ENCODE measurements at places on chromosomes 6 and 20.

GRCh38 chr6:27867945-27868300, 44.3 kb downstream of the OR2B2 start:
- no peak for DNase-seq

DNA sequence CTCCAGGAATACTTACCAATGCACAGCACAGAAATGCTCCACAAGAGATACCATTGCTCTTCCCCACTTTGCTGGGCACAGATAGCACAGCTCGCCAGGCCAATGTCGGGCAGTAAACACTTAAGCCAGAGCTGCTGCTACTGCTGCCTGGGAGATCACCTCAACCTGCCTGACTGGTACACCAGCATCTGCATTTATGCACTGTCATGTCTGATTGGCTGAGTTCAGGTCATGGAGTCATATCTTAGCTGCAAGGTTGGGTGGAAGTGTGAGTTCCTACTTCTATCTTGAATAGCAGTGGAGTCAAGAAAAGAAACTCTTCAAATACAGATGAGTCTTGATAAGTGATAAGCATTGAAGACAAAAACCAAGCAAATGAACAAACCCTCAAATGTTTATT, 10.9 kb upstream of the ADGRF4 start:
- DNase-seq: no peak

DNA sequence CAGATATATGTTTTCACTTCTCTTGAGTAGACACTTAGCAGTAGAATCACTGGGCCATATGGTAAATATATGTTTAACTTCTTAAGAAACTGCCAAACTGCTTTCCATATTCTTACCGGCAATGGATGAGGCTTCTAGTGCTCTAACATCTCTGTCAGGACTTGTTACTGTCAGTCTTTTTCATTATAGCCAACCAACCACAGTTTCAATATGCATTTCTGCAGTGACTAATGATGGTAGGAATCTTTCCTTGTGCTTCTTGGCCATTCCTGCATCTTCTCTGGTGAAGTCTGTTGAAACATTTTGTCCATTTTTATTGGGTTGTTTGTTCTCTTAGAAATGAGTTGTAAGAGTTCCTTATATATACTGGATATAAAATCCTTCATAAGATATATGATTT, 66.0 kb upstream of the SYNDIG1 start:
- DNase-seq: no peak

- no peak for DNase-seq
These were observed 180.9 kb downstream of the ARID1B start for GRCh38 chr6:156957931-156958547.

DNA sequence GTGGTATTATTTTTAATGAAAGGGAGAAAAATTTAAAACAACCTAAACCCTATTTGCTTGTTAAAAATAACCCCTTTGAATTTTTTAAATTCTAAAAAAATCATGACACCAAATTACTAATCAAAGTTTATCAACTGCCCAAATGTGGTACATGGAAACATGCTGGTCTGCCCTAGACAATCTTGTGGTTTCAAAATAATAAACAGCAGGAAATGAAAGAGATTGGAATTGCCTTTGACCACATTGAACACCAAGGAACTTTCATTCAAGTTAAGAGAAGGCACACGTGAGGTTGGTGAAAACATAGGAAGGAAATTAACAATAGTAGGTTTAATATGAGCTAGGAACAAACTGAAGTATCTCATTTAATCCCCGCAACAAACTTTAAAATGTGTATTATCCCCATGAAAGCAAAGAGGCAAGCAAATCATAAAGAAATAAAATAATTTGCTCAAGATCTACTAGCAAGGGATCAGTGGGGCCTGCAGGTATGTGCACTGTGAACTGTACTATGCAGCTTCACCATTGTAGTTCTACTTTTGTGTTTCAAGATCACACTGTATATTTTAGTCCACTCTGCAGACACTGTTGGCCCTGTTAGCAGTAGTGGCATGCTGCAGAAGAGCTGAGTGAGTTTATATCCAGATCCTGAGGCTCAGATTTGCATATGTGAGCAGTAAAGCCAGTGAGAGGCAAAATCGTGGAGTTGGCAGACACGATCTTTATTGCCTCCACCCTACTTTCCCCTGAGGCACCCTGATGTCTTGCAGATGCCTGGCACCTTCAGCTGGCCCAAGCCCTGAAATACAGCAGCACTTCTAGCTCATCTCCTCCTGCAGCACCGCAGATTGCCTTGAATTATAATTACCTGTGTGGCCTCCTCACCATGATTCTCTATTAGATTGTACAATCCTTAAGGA, 157.8 kb upstream of the TENT5A start:
- DNase-seq: no peak

DNA sequence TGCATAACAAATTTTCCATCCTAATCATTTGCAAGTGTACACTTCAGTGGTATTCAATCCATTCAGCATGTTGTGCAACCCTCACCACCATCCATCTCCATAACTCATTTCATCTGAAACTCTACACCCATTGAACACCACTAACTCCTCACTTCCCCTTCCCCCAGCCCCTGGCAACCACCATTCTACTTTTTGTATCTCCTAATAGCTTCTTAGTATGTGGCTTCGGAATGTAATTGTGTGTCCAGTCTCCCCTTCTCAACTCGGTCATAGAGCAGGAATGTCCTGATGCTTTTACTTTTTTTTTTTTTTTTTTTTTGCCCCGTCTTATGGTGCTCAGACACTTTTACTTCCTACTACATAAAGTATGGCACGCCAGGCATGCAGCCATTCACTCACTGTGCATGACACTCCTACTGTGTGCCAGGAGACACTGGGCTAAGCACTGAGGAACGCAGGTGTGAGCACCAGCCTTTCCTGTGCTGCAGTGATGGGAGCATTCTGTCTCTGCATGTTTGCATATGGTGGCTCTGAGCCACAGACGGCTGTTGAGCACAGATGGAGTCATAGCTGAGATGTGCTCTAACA, 15.3 kb downstream of the HCK start:
- no peak for DNase-seq

DNA sequence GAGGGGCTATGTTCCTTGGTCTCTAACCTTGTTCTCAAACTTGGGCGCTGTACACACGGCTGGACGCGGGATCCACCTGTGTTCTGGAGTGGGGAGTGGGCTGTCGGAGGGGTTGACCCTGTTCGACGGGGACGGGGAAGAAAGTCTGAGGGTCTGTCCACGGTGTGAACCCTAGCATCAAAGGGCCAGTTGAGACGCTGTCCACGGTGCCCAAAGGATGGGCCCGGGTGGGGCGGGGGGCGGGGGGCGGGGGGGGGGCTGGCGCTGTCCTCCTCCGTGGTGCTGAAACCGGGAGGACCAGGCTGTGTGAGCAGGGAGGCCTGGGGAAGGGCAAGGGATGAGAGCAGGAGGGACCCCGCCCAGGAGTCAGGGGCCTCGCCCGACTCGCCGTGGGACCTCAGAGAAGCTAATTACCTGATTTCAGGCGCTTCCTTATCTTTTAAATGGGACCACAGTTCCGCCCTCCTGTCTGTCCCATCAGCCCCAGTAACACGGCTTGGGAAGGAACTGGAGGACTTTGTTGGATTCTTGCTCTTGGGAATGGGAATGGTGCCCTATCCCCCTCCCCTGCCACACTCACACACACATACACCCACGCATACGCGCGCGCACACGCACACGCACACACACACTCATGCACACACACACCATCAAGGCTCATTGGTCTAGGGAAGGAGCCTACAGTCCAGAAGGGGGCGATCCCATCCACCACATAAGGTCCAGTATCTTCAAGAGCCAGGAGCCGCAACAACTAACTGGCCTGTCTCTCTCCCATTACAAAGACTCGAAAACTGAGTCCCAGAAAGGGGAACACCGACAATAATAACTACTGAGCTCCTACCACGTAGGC, 1.0 kb upstream of the VSTM2L start:
- DNase-seq: peak; percentile 65

- DNase-seq: peak; percentile 76
These were observed 780 bp downstream of the ZCCHC3 start for GRCh38 chr20:297925-298775.

GRCh38 chr6:17418281-17419188, 25.1 kb downstream of the CAP2 start:
- DNase-seq: peak; percentile 23

DNA sequence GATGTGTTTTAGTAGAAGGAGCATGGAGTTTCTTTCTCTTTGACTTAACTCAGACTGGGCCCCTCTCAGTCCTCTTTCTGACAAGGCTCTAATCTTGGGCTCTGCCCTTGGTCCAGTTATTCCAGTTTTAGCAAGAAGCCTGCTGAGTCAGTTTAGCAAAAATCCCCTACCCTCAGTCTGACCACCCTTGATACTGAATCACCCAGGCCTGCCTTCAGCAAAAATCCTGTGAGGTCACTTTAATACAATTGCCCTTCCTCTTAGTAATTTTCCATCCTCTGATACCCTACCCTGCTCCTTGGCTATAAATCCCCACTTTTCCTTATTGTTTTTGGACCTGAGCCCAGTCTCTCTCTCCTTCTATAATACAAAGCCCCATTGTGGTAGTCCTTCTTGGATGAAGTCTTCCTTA, 326.7 kb upstream of the NOX3 start:
- DNase-seq: peak; percentile 20

- DNase-seq: no peak
These were observed 592.9 kb downstream of the TFAP2B start for GRCh38 chr6:51411496-51412125.

GRCh38 chr6:162612613-162613012, 115.0 kb downstream of the PRKN start:
- no peak for DNase-seq

DNA sequence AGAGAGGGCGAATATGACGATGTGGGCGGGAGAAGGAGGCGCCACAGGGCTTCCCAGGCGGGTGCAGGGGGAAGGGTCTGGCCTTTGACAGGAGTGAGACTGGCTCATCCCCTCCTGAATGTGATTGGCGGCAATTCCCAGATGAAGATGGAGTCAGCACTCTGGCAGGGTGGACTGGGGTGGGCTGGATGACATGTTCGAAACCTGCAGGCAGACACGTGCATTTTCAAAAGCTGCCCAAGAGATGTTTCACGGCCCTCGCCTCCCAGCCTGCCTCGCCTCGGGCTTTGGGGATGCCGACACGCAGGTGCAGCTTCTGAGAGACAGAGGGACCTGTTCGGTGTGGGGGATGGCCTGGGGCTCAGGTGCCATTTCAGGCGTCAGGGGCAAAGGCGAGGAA, 66.8 kb upstream of the AFDN start:
- DNase-seq: no peak

- no peak for DNase-seq
These were observed 335.7 kb downstream of the CDH4 start for GRCh38 chr20:61587681-61588289.

GRCh38 chr6:12973386-12973785, 256.8 kb downstream of the PHACTR1 start:
- DNase-seq: no peak

GRCh38 chr20:56987986-56988385, 278.5 kb downstream of the BMP7 start:
- no peak for DNase-seq

DNA sequence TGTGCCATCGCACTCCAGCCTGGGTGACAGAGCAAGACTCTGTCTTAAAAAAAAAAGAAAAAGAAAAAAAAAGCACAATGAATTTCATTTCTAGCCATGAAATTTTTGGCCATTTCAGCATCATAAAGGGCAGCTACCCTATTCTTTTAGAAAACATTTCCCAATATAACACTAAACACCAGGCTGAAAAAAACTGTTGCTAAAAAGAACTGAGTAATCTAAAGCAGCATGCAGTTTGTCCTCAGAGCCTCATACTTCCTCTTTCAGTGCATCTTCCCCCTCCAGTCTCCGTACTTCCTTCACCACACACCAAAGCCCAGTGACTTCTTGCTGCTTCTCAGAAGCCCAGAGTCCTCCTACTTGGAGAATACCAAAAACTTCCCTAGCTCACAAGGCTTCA, 5.6 kb upstream of the IFNGR1 start:
- no peak for DNase-seq

DNA sequence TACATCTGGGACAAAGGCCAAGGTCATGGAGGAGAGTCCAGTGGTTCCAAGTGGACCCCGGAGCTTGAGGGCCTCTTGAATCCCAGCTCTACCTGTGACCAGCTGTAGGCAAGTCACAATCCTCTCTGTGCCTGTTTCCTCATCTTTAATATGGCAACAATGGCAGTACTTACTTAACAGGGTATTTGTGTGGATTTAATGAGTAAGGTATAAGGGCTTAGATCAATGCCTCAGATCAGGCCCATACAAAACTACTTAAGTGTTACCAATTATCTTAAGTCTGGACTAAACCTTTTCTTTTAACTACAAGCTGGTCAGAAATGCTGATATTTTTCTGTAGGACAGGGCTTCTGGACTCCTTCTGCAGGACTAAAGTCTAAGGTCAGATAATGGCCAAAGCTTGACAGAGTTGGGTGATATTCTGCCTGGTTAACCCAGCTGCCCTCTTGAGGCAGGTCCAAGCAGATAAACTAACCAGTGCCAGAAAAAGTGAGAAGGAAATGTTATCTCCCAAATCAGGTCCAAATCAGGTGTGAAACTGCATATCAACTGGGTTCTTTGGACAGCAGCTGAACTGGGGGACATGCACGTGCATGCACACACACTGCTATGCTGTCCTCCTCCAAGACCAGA, 2.2 kb downstream of the SULF2 start:
- DNase-seq: no peak

DNA sequence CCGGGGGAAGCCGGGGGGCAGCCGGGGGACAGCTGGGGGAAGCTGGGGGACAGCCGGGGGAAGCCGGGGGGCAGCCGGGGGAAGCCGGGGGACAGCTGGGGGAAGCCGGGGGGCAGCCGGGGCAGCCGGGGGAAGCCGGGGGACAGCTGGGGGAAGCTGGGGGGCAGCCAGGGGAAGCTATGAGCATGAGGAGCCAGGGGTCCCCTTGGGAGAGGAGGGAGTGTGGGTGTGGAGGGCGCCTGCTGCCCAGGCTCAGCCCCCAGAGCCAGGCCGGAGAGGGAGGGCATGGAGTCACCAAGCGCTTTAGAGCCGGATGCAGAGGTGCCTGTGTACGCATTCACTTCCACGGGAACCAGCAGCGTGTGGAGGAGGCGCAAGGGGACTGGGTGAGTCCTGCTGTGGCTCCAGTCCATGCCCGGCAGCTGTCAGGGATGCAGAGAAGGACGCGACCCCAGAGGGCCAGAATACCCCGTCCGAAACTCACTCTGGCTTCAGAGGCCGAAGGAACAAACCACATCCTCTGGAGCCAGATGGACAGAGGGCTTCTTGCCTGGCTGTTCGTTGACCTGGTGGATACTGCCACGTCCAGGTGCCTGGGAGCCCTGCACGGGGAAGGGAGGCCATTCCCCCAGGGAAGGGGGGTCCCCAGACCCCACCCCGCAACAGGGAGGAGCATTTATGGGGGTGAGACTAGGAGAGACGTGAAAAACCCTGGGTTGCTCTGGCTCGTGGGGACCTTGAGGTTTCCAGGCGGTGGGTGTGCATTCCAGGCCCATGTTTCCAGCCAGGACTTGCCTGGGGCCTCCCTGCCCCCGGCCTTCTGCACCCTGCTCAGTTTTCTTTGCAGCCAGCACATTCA, 26.5 kb upstream of the DACT2 start:
- no peak for DNase-seq
